SK-MEL-5 (cell line): ENCODE measurements at places on chromosomes 6 and 20. TPM values are rescaled to one million over a fixed set of nuclear protein-coding genes. Genes with fewer than 3 reads are reported as not detected.

The L3MBTL1 gene
- total RNA-seq, result 1.2 and 2.0 TPM in 2 replicates

The F13A1 gene
- 0.03 TPM in 1 of 2 replicates, not detected in the other for total RNA-seq

The PRR18 gene
- total RNA-seq, result not detected in 2 replicates

The ENPP5 gene
- 2.0 and 3.0 TPM in 2 replicates for total RNA-seq

The PROCR gene
- 41.0 and 45.2 TPM in 2 replicates for total RNA-seq

The FAXC gene
- 26.0 and 27.7 TPM in 2 replicates for total RNA-seq

The LTB gene
- not detected in 2 replicates for total RNA-seq

The ELOVL4 gene
- 4.3 and 4.7 TPM in 2 replicates for total RNA-seq

The SCUBE3 gene
- total RNA-seq, result 0.50 and 0.80 TPM in 2 replicates

The FAM83D gene
- total RNA-seq, result 35.7 and 36.6 TPM in 2 replicates

The CST4 gene
- not detected in 2 replicates for total RNA-seq

The BEND6 gene
- 0.59 and 0.63 TPM in 2 replicates for total RNA-seq

The ACTR5 gene
- 8.4 and 10.4 TPM in 2 replicates for total RNA-seq

The MYCT1 gene
- 0.11 TPM in 1 of 2 replicates, not detected in the other for total RNA-seq

The WASF1 gene
- total RNA-seq, result 3.7 and 5.0 TPM in 2 replicates

The PSORS1C2 gene
- not detected in 2 replicates for total RNA-seq

The LGSN gene
- total RNA-seq, result 0.32 TPM in 1 of 2 replicates, not detected in the other

The BPIFB2 gene
- total RNA-seq, result not detected in 2 replicates

The CGA gene
- total RNA-seq, result 0.55 TPM in 1 of 2 replicates, not detected in the other

The MOXD1 gene
- total RNA-seq, result 17.2 and 17.6 TPM in 2 replicates

The GTSF1L gene
- total RNA-seq, result not detected in 2 replicates

The ARG1 gene
- not detected in 2 replicates for total RNA-seq

The FBXO5 gene
- total RNA-seq, result 17.4 and 17.8 TPM in 2 replicates

The MAFB gene
- total RNA-seq, result 1.2 and 1.4 TPM in 2 replicates

The HLA-F gene
- total RNA-seq, result 28.0 and 30.4 TPM in 2 replicates

The ELOVL2 gene
- total RNA-seq, result 29.7 and 30.4 TPM in 2 replicates

The VGLL2 gene
- total RNA-seq, result not detected in 2 replicates

The FOXO3 gene
- 12.7 and 13.3 TPM in 2 replicates for total RNA-seq

The ID4 gene
- total RNA-seq, result 30.9 and 31.9 TPM in 2 replicates

The REM1 gene
- total RNA-seq, result not detected in 2 replicates

The PERP gene
- total RNA-seq, result 33.1 and 38.0 TPM in 2 replicates

The PRKN gene
- total RNA-seq, result 0.51 and 0.95 TPM in 2 replicates

The C6orf141 gene
- not detected in 2 replicates for total RNA-seq

The WFDC12 gene
- not detected in 2 replicates for total RNA-seq

The ZNF391 gene
- total RNA-seq, result 1.7 and 2.7 TPM in 2 replicates

The PREP gene
- total RNA-seq, result 51.6 and 56.2 TPM in 2 replicates

The TAB2 gene
- total RNA-seq, result 12.4 and 16.6 TPM in 2 replicates

The ZNF343 gene
- total RNA-seq, result 10.6 and 11.8 TPM in 2 replicates

The SRPK1 gene
- total RNA-seq, result 26.6 and 27.3 TPM in 2 replicates

The LSM2 gene
- total RNA-seq, result 45.6 and 47.0 TPM in 2 replicates

The PREX1 gene
- total RNA-seq, result 10.0 and 11.0 TPM in 2 replicates
